ENCODE measurements at places on chromosomes 13 and 19.

GRCh38 chr13:41156620-41157019 lies 24.0 kb upstream of the KBTBD6 start:
- no peaks in the 10 kb centered on the region for H3K4me1 ChIP-seq
- no peaks in the 10 kb centered on the region for H3K36me3 ChIP-seq
- no peak for DNase-seq
- H3K4me3 ChIP-seq: no peak overlapping the region

DNA sequence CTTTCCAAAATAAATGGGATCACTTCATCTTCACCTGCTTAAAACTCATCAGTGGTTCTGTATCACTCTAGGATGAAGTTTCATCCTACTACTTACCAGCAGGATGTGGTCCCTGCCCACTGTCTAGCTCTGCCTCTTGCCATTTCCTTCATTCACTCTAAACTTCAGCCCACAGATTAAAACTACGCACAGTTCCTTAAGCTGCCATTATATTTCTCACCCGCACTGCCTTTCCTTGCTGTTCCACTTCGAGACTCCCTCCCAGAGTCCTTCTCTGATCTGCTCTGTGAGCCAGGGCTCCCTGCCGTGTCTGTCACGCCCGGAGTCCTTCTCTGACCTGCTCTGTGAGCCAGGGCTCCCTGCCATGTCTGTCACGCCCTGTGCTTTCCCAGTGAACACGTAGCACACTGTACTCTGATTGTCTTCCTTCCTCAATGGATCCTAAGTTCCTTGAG lies 52.0 kb upstream of the NPAS1 start:
- peaks cover 12% of the 10 kb centered on the region for H3K4me1 ChIP-seq
- no peaks in the 10 kb centered on the region for H3K27me3 ChIP-seq
- H3K4me3 ChIP-seq: no peak overlapping the region
- no peak overlapping the region for H3K27ac ChIP-seq
- no peak for DNase-seq
- peaks cover 21% of the 10 kb centered on the region for H3K36me3 ChIP-seq

- H3K4me3 ChIP-seq: no peak overlapping the region
- H3K36me3 ChIP-seq: no peaks in the 10 kb centered on the region
- no peak for DNase-seq
- no peaks in the 10 kb centered on the region for H3K27me3 ChIP-seq
- no peaks in the 10 kb centered on the region for H3K4me1 ChIP-seq
- H3K27ac ChIP-seq: no peak overlapping the region
Observed at GRCh38 chr19:27765397-27765796, 1447.6 kb downstream of the UQCRFS1 start.

DNA sequence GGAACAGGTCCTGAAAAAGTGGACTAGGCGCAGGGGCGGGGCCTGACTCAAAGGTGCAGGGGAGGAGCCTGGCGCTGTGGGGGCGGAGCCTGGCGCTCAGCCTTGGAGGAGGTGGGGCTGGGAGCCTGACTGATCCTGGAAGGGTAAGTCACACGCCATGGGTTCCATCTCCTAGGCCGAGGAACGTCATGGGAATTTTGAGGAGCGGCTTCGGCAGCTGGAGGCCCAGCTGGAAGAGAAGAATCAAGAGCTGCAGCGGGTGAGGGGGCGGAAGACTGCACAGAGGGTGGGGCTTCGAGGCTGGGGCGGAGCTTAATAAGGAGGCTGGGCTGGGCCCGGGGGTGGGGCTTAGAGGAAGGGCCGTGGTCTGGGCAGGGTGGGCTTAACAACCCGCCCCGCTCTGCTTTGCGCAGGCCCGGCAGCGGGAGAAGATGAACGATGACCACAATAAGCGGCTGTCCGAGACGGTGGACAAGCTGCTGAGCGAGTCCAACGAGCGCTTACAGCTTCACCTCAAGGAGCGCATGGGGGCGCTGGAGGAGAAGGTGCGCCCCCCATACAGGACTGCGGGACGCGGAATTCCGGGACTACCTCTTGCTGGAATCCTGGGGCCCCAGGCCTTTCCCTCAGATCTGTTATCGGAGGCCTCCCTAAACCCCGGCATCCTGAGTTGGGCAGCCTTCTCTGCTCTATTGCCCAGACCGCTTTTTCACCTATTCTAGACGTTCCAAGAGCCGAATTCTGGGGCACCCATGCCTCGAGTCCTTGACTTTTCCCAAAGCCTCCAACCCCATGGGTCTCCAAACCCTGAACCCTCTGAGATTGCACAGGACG lies 14.5 kb downstream of the PPFIA3 start:
- peaks cover 11% of the 10 kb centered on the region for H3K4me1 ChIP-seq
- H3K27me3 ChIP-seq: no peaks in the 10 kb centered on the region
- H3K4me3 ChIP-seq: no peak overlapping the region
- H3K27ac ChIP-seq: no peak overlapping the region

DNA sequence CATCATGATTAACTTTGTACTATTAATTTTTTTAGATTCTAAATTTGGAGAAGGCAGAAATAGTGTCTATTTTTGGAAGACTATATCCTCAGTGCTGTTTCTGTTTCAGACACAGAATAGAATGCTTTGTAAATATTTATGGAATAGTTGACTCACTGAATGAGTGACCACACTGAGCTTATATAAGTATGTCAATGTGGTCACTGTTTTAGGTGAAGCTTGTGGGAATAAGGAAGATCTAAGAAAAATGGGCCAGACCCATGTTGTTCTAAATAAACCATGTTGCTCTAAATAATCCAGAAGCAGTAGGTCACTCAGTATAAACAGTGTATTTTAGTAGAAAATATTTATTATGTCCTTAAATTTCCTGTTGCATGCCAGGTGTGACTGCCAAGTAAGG lies 45.5 kb upstream of the DACH1 start:
- DNase-seq: no peak
- no peaks in the 10 kb centered on the region for H3K36me3 ChIP-seq
- H3K27me3 ChIP-seq: no peaks in the 10 kb centered on the region
- no peaks in the 10 kb centered on the region for H3K4me1 ChIP-seq
- no peak overlapping the region for H3K4me3 ChIP-seq

GRCh38 chr19:5914946-5915781 lies 1.1 kb downstream of the CAPS start:
- DNase-seq: no peak
- H3K36me3 ChIP-seq: peaks cover 46% of the 10 kb centered on the region

All from B cell (primary cell).